ENCODE measurements at places on chromosomes 3 and 15.

DNA sequence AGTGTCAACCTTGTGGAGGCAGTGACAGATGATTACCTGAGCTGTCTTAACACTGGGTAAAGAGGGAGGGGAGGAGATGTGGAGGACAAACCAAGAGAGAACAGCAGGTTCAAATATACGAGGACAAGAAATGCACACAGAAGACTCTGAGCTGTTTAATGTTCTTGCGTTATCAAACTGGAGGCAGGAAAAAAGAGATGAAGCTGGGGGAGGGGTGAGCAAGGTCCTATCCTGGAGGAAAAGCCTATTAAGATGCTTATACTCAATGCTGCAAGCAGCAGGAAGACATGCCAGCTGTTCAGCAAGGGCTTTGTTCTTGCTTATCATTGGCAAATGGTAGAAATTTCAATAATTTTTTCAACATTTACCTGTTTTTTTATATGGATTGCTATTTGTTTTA, 345.7 kb upstream of the TRIM42 start:
- DNase-seq, result no peak

DNA sequence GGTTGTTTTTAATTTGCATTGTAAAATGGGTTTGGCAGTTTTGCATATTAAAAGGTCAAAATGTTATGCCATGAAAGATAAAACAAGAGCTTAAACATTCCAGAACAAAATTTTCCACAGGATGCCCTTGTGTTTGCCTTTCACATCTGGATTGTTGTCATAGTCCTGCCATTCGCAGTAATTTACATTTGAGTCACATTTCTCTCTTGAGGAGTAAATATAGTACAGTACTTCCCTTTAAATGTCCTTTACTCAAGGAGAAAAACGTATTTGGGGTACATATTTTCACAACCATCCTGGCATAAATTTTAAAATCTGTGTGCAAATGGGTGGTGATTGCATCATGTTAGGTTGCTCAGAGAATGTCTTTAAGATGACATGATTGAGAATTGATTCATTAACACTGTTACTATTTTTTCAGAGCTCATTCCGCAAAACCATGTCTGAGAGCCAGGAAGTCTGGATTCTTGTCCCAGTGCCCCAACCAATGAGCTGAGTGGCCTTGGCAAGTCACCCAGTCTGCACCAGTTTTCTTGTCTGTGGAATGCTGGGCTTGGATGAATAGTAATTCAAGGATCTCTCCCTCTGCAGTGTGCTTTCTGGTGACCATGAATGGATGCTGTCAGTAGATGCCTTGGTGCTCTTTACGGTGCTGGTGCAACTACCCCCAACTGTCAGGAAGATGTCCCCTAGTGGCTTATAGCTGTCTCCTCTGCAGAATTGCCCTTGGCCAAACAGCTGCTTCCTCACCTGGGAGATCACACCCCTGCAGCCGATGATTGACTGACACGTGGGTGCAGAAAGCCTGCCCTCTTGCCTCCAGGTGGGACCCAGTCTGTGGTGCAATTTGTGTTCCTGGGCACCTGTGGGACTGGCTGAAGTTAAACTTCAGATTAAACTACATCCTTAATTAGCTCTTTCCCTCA, 43.0 kb downstream of the ABHD5 start:
- no peak for DNase-seq

GRCh38 chr15:57091636-57092035, 173.2 kb downstream of the TCF12 start:
- no peak for DNase-seq

DNA sequence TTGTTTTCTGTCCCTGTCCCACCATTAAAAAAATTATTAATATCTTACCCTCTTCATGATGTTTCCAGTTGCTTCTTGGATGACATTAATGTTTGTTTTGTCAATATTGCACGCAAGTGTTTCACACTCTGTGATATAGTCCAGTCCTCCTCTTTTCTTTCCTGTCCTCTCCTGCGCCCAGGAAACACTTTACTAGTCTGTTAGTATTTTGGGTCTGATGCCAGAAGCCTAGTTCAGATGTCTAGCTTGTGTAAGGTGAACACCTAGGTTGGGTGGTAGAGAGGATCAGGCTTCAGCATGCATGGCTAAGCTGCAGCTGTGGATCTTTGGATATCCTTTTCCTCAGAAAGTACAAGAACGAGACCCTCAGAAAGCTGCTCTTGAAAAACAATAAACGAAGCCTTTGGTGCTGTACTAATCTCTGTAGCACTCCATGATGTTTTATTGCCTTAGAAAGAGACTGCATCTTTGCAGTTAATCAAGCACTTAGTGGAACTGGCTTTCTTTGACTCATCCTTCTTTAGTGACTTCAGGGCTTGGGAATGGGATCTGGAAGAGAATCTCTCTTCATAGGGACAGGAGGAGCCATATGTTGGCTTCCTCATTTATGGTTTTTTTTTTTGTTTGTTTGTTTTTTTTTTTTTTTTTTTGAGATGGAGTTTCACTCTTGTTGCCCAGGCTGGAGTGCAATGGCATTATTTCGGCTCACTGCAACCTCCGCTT, 253.4 kb downstream of the LPP start:
- DNase-seq, result no peak

DNA sequence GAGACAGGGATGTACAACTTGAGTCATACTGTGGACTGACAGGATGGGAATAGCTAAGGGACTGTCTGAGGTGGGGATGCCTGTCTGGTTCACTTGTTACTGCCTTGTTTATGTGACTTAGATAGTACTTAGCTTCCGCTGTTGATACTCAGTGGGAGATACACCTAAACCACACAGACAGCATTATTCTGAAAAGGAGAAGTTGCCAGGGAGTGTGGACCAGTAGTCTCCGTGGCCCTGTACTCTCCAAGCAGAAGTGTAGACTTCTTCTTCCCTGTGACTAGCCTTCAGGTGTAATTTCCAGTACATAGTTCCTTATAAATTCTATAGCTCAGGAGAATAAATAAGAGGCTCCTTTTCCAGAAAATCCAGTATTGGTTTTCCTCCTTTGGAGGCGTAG, 5.1 kb downstream of the HIGD2B start:
- no peak for DNase-seq

GRCh38 chr15:27868828-27869404, 230.2 kb downstream of the OCA2 start:
- DNase-seq, result no peak

GRCh38 chr3:149186721-149187120, 34.9 kb downstream of the CP start:
- no peak for DNase-seq

DNA sequence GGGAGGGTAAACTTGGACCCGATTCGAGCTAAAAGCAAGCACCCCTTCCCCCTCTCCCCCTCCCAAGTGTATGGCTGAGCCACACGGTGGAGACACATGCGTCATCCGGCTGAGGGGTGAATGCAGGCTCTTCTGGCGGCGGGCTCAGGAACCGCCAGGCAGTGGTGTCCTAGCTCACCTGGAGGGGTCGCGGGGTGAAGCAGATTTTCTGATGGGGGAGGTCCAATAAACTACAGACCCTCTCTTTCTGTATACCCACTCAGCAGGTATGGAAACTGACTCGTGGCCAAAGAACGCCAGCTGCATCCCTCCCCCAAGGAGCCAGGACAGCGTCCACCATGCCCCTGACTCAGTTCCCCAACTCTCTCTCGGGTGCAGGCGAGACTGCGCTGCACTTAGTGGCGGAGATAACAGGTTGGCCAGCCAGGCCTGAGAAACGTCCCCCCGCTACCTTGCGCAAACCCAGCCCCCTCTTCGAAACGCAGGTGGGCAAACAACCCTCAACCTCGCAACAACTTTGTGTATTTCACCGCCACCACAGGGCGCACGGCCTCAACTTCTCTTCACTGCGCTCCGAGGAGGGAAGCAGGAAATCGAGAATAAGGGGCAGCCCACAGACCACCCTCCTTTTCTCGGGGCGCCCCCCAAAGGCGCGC, 1.3 kb downstream of the MAGI1 start:
- DNase-seq, result no peak

GRCh38 chr15:88012233-88012632, 244.3 kb downstream of the NTRK3 start:
- DNase-seq, result no peak

DNA sequence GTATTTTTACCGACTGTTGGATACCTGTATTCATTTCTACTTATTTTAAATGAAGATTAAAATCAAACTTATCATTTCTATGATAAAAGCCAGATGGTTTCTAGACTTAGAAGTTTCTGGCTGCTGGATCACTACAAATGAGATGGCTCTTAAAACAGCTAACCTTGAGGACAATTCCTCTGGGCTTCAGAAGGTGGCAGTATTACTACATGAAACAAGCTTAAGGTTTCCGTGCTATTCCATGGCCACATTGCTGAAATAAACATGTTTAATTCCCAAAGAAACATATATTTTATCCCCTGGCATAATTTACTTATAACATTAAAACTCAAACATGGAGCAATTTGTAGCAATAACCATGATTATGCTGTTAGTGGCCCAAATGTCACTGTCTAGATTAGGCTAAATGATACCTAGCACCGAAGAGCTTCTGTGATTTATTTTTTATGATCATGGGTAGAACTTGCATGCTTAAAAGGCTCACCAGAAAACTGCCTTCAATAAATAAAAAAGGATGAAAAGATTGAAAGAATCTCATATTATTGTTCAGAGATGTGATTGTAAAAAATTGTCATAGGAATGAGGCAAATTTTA, 204.0 kb upstream of the NANOGP8 start:
- DNase-seq, result no peak

GRCh38 chr15:73074241-73074640, 22.0 kb downstream of the NEO1 start:
- DNase-seq, result no peak
